ENCODE measurements at places on chromosomes 6 and 20.

GRCh38 chr6:4846387-4846786 is 70.2 kb downstream of the CDYL start:
- no peak for DNase-seq

DNA sequence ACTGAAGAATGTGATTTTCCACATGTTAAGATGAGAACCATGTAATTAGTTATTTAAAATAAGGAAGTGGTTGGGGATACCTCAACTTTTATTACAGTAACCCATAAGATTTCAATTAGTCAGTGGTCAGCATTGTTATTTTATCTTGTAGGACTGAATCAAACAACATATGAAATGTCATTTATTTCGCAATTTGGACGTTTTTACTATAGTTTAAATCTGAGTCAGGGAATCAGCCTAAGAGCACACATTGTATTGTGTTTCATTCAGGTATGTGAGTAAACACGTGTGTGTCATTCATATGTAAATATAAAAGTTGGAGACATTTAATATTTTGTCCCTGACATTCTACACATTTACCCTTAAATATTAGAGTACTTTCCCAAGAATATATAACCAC is 1418.7 kb downstream of the GRIK2 start:
- DNase-seq, result no peak

DNA sequence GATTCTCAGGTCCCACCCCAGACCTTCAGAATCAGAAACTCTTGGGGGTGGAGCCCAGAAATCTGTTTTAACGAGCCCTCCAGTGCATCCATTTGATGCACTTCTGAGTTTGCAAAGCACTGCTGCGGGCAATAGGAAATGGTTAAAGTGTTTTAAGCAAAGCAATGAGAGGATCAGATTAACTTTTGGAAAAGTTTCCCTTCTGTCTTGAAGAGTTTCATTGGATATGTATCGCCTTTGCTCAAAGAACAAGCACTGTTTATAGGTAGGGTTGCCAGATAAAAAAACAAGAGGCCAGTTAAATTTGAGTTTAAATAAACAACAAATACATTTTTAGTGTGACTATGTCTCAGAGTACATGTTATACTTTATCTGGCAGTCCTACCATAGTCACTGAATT is 226.0 kb downstream of the BMP7 start:
- no peak for DNase-seq

DNA sequence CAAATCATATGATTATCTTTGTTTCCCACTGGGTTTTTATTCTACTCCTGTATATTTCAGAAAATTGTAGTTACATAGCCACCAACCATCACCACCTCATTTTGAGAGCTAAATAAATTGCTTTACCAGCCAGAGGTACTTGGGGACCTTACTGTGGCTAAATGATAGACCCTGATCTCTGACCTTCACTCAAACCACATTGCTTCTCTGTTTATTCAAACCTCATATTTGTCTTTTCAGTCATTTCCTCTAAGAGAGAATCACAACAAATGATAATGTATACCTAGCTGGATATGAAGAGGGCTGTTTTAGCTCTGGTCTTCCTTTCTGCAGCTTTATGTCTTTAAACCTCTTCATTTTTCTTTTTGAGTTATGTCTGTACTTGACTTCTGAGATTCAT is 142.8 kb downstream of the ADGB start:
- no peak for DNase-seq

- no peak for DNase-seq
These were observed 21.6 kb downstream of the TFB1M start for GRCh38 chr6:155292711-155293110.

DNA sequence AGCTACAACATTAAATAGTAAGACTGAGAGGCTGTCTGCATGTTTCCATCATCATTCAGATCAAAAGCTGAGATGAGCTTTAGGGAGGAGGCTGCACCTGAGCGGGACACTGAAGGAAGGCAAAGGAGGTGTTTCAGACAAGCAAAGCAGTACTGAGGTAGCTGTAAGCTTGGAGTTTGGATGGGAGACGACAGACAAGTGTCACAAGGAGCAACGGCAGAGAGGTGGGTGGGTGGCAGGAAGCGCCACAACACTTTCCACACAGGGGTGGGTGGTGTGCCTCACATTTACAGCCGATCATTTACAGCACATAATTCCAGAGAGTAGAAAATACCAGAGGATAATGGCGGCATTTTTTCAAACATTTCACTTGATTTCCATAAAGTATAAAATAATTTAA is 205.5 kb upstream of the SHLD1 start:
- no peak for DNase-seq

- DNase-seq, result no peak
These were observed 155.9 kb downstream of the QRSL1 start for GRCh38 chr6:106785298-106785697.

DNA sequence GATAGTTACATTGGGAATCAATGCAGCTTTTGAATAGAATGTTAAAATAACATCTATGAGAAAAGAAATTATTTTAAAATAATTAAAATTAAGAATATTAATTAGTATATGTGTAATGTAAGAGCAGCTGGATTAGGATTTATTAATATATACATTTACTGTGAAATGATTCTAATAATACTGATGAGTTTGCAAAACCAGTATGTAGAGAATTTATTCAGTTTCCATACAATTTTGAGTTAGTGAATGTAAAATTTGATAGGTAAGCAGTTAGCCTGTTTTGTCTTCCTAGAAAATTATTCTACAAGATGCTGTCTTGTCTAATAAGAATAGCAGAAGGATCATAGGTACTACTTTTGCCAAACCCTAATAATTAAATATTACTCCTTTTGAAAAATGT is 70.6 kb downstream of the STXBP5 start:
- no peak for DNase-seq

DNA sequence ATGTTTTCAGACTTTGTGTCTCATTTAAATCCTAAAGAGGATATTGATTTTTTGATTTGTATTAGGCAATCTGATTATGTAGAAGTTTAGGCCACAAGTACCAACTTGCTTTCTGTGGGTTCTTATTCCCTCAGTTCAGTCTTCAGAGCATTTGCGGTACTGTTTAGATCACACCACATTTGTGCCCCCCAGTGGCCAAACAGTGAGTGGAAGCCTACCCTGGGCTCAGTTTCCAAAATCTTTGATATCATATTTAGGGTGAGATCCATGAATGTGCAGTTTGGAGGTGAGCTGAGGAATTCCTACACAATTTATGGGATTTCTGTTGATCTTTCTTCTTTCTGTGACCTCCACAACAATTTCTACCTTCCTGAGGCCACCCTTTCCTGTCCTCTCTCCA is 92.3 kb upstream of the FUT9 start:
- DNase-seq, result no peak

DNA sequence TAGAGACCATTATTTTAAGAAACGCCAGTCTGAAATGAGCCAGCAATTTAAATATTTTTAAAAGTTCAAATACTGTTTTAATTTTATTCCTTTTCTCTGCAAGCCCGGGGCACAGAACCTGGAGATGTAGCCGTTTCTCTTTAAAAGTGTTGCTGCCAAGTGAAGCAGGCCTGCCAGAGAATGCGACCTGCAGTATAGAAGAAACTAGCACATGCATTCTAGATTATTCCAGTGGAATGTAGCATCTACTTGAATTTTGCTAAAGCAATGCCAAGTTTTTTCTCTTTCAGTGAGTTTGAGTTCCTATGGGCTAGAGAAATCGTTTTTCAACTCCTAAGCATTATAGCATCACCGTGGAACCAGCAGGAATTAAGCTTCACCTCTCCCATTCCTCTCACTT is 101.3 kb downstream of the QRSL1 start:
- no peak for DNase-seq

- no peak for DNase-seq
These were observed 89.8 kb upstream of the UST start for GRCh38 chr6:148657048-148657447.

DNA sequence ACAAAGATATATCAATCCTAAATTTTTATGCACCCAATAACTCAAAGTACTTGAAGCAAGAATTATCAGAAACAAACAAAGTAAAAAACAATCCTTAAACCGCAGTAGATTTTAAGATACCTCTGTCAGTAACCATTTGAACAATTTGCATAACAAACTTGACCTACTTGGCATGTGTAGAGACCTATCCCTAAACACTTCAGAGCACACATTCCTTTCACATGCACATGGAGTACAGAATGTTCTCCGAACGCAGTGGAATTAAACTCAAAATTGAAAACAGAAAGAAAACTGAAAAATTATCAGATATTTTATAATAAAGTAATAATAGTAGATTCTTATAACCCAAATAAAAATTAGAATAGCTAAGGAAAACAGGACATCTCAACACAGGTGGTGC is 162.6 kb upstream of the THBS2 start:
- no peak for DNase-seq

- no peak for DNase-seq
These were observed 331.3 kb downstream of the KIF16B start for GRCh38 chr20:16241911-16242310.

GRCh38 chr20:50879649-50880550 is 51.3 kb downstream of the ADNP start:
- DNase-seq, result no peak

GRCh38 chr6:35019171-35019570 is 122.0 kb downstream of the TCP11 start:
- DNase-seq, result no peak

- no peak for DNase-seq
These were observed 101.3 kb downstream of the MYB start for GRCh38 chr6:135282395-135282794.

- no peak for DNase-seq
These were observed 91.0 kb downstream of the NCR2 start for GRCh38 chr6:41426438-41426851.

GRCh38 chr20:51608061-51608460 is 65.5 kb upstream of the NFATC2 start:
- DNase-seq, result no peak

GRCh38 chr6:151773382-151773781 is 34.1 kb upstream of the ESR1 start:
- no peak for DNase-seq

DNA sequence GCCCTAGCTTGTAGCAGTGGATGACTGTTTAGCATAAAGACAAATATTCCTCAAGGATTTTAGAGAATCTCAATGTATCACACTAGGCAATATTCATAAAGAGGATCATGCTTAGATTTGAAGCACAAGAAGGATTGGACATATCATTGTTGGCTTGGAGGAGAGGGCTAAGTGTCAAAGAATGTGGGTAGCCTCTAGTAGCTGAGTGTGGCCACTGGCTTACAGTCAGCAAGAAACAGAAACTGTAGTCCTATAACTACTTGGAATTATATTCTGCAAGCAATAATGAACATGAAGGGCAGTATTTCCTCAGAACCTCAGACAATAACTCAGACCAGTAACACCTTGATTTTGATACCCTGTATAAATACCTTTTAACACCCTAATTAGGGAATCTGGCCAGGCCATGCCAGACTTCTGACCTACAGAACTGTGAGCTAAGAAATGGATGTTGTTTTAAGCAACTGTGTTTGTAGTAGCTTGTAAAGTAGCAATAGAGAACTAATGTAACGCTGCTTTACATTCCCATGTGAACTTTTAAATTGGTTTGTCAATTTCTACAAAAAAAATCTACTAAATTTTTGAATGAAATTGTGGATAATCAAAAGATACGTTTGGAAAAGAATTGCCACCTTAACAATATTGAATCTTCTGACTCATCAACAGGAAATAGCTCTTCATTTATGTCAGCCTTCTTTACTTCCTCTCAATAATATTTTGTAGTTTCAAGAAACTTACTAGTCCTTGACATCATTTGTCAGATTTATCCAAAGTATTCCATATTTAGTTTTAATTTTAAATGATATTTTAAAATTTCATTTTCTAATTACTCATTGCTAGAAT is 65.2 kb upstream of the RSPO3 start:
- no peak for DNase-seq

- no peak for DNase-seq
These were observed 3.1 kb downstream of the PPP1R18 start for GRCh38 chr6:30683183-30683979.

GRCh38 chr6:133407320-133408100 is 166.4 kb downstream of the EYA4 start:
- DNase-seq, result no peak

DNA sequence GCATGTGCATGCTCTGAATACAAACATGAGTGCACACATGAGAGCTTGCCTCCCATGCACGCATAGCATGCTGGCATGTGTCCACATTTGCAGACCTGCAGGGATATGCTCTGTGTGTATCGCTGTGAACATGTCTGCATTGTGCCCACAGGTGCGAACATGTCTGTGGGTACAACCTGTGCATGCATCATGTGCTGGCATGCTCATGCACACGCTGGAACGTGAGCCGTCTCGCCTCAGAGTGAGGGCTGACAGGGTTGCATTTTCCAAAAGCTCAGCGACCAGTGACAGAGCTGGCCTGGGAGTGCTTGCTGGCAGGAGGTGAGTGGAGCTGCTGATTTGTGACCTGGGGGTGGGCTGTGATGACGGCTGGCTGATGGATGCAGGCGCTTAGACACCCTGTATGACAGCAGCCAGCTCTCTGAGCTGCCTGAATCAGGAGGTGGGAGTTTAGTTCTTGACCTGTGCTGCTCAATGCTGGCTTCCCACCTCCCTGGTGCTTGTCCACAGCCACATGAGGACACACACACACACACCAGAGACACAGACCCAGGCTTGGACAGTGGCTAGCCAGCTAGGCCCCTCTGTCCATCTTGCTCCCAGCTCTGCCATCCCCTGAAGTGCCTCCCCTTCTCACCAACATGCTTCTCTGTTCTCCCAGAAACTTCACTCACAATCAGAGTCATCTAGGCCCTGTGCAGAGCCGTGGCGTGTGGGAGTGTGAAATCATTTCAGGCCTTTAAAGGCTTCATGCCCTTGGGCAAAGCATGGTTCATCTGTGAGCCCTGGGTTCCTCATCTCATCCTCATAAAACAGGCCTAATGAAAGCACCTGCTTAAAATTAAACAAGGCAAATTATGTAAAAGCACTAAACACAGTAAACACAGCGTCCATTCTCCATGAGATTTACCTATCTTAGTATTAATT is 51.4 kb downstream of the CD40 start:
- no peak for DNase-seq

- no peak for DNase-seq
These were observed 536.9 kb upstream of the CDH4 start for GRCh38 chr20:60715172-60715571.

DNA sequence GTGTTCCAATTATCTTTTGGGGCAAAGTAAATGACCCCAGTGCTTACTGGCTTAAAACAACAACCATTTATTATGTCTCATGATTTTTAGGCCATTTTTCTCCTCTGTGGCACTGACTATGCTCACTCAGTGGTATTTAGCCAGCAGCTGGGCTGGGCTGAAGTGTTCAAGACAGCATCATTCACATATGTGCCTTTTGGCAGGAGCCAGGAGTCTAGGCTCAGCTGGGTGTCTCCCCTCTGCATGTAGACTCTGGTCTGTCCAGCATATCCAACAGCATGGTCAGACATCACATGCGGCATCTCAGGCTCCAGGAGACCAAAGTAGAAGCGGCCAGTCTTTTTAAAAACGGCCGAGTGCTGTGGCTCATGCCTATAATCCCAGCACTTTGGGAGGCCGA is 120.3 kb upstream of the TOP1 start:
- no peak for DNase-seq

GRCh38 chr6:21448485-21449109 is 145.0 kb upstream of the SOX4 start:
- DNase-seq, result no peak
